Activated CD4-positive, alpha-beta T cell treated with anti-CD3 and anti-CD28 coated beads, Interleukin-2, amount 10 ng/mL, durations not matched to agents 24 days and 14 days (primary cell): ENCODE measurements at places on chromosomes 16 and 17. TPM values are rescaled to one million over a fixed set of nuclear protein-coding genes. Genes with fewer than 3 reads are reported as not detected.
A peak's percentile ranks its signal among the peaks of the same experiment; 100 is the strongest.

Gene TEX14
- total RNA-seq, result 0.07 TPM in 2 replicates

Gene TSNAXIP1
- total RNA-seq, result 0.65 and 0.80 TPM in 2 replicates

Gene TRPV3
- 0.16 and 0.31 TPM in 2 replicates for total RNA-seq

Gene DHX40
- total RNA-seq, result 17.0 and 20.5 TPM in 2 replicates

Gene ERN2
- total RNA-seq, result not detected in 2 replicates

- no peak for DNase-seq
Observed at GRCh38 chr16:85103114-85104079, 8.9 kb downstream of the CIBAR2 start.

GRCh38 chr16:68605746-68606145 lies 39.4 kb upstream of the CDH3 start:
- DNase-seq, result no peak

GRCh38 chr17:67475161-67475937 lies 98.3 kb downstream of the PITPNC1 start:
- DNase-seq, result peak; percentile 95

DNA sequence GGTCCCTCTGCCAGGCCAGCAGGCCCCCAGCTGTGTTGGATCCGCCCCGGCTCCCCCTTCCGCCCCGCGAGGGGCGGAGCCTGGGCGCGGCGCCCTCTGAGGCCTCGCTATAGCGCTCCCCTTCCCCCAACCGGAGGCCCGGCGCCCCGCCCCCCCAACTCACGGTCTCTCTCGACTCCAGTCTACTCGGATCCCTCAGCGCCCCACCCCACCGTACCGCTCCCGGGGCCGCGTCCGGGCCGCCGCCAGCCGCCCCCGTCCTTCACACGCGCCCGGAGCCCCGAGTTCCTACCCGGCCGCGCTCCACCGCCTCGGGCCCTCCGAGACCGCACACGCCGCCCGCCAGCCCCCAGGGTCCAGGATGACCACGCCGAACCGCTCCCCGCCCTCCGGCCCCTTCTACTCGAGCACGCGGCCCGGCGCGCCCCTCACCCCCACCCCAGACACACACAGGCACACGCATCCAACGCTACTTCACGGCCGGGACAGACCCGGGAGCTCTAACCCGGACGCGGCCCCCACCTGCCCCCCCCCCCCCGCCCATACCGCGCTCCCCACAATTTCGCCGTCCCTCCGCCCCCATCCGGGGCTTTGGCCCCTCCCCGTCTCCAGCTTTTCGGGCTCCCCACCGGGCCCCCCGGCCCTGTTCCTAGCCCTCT lies 1.4 kb downstream of the PHF23 start:
- DNase-seq, result peak; percentile 94

GRCh38 chr16:85017151-85017550 lies 5.8 kb upstream of the ZDHHC7 start:
- DNase-seq, result no peak

DNA sequence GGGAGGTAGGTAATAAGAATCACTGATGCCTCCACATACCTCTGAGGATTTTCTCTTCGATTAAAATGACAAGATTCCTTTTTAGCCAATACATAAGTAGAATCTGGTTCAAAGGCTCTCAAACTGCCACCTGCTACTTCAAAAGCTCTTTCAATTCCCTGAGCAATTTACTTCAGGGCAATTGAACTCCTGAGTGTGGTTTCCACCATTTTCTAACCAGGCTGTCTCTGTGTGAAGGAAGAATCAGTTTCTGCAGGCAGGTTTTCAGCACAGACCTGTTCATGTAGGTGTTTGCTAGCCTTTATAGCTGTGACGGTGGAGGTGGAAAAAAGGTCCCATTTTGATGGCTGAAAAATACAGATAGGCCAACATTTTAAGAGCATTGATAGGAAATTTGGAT lies 18.2 kb upstream of the HS3ST3B1 start:
- no peak for DNase-seq

GRCh38 chr16:19884611-19885450 lies at the start of gene GPRC5B:
Gene GPRC5B (minus strand): TSS chr16:19884848. CDS start chr16:19872845, 12,003 bp downstream.
- peak; percentile 83 for DNase-seq

GRCh38 chr17:79835470-79835899 lies 3.8 kb downstream of the CBX4 start:
- no peak for DNase-seq

DNA sequence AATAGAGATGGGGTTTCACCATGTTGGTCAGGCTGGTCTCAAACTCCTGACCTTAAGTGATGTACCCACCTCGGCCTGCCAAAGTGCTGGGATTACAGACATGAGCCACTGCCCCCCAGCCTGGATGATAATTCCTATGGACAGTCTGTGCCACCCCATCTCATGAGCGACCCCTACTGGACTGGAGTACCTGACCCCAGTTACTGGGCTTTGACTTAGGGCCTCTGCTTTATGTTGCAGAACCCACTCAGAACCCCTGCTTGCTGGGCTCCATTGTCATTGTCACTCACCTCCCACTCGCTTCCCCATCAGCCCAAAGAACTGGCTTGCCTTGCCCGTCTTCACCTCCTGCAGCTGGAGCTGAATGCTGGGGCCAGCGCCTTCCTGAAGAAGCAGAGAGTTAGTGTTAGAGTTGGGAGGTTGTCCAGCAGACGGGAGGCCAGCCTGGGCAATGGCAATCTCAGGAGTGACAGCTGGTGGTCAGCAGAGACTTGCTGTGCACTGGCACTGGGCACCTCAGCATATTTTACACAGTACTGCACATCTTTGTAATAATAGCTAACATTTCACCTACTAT lies 4.0 kb downstream of the TAC4 start:
- DNase-seq, result peak; percentile 71

- DNase-seq, result no peak
Observed at GRCh38 chr16:73280388-73280787, 232.5 kb upstream of the ZFHX3 start.
